ENCODE measurements at places on chromosomes 12 and 14. TPM values are rescaled to one million over a fixed set of nuclear protein-coding genes. Genes with fewer than 3 reads are reported as not detected.
A peak's percentile ranks its signal among the peaks of the same experiment; 100 is the strongest.

- DNase-seq = peak; percentile 76
Measured at GRCh38 chr14:24674204-24674970, 40.4 kb upstream of the GZMB start.

MAP3K12 gene
- 22.9 TPM for total RNA-seq

GRCh38 chr14:90547968-90548367 lies 151.1 kb downstream of the CALM1 start:
- DNase-seq = no peak

DNA sequence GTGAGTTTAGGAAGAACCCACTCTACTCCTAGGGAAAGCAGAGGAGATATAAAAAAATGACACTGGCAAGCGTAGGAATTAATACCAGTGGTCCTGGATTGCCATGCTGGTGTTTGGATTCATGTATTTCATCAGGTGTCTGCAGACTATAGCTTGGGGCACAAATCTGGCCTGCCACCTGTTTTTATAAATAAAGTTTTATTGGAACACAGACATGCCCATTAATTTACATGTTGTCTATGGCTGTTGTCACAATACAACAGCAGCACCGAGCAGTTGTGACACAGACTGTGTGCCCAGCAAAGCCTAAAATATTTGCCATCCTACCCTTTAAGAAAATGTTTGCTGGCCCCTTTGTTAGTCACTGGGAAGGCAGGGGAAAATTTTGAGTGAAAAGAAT lies 553.2 kb downstream of the VRK1 start:
- no peak for DNase-seq

TAS2R42 gene
- total RNA-seq = not detected

DNA sequence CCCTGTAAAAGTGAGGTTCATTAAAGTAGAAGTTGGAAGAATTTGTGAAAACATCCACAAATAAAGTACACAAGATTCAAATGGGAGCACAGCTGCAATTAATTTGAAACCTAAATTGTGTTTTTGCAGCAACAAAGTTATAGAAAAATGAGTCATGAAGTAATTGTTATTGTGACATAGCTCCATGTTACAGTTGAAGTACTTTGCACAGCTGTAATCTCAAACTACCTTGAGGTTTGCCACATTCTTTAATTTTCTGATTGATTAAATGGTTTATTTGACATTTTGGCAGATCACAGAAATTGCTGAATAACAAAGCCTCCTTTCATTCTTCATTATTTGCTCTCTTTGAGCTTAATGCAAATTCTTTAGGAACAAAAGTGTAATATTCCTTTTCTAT lies 111.3 kb downstream of the RMST start:
- no peak for DNase-seq

NYNRIN gene
- total RNA-seq = 0.21 TPM

- no peak for DNase-seq
Measured at GRCh38 chr14:74271365-74271764, 31.4 kb downstream of the ABCD4 start.

- DNase-seq = no peak
Measured at GRCh38 chr14:96221109-96221650, 16.5 kb downstream of the BDKRB2 start.

- DNase-seq = no peak
Measured at GRCh38 chr14:54944737-54945391, 42.2 kb upstream of the GCH1 start.

DNA sequence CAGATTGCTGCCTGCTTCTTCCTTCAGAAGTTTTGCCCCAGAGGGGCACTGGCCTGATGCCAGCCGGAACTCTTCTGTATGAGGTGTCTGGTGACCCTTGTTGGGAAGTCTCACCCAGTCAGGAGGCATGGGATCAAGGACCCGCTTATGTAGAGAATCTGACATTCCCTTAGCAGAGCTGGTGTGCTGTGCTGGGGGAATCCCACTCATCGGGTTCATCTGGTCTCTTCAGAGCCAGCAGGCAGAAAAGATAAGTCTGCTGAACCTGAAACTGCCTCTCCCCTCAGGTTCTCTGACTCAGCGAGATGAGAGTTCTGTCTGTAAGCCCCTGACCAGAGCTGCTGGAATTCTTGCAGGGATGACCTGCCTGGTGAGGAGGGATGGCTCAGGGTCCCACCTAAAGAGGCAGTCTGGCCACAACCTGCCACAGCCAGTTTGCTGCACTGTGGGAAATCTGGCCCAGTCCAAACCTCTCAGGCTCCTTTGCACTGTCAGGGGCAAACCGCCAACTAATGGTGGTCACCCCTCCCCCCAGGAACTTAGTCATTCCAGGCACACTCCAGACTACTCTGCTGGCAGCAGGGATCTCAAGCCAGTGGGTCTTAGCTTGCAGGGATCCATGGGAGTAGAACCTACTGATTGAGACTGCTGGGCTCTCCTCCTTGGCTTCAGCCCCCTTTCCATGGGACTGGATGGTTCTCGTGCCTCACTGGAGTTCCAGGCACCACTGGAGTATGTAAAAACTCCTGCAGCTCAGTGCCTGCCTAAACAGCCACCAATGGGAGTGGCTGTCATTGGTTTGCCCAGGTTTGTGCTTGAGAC lies 4.1 kb downstream of the CLEC2D start:
- peak; percentile 81 for DNase-seq

GRCh38 chr12:30010071-30011052 lies 226.6 kb upstream of the TMTC1 start:
- DNase-seq = no peak

KRT75 gene
- not detected for total RNA-seq

GRCh38 chr12:62164036-62164435 lies 96.2 kb upstream of the USP15 start:
- DNase-seq = no peak

DNA sequence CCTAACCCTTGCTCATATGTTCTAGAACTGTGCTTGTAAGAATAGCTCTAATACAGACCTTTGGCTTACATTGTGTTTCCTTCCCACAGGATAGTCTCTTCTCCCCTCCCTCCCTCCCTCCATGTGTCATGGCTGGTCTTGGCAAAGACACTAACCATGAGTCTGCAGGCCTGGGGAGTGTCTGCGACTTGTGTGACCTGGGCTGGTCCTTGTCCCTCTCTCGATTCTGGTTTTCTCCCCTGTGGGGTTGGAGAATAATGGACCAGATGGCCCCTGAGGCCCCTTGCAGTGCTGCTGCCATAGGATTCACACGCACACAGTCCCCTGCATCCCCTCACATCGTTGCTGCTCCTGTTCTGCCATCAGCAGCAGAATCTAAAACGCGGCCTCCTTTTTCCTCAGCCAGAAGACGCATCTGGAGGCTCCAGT lies 30.3 kb downstream of the DEGS2 start:
- DNase-seq = no peak

DNA sequence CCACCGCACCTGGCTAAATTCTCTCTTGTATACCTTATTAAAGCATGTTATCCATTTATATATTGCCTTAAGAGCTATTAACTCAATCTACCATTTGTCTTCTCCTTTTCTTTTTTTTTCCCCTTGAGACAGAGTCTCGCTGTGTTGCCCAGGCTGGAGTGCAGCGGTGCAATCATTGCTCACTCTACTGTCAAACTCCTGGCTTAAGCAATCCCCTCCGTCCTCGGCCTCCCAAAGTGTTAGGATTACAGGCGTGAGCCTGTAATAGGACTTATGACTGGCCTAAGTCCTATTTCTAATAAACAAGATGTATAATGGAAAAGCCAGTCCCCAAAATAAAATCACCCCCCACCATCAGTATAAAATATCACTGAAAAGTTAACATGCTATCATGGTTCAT lies 14.4 kb downstream of the SNX6 start:
- DNase-seq = no peak

CD163L1 gene
- total RNA-seq = not detected

ATG14 gene
- 4.6 TPM for total RNA-seq

DNA sequence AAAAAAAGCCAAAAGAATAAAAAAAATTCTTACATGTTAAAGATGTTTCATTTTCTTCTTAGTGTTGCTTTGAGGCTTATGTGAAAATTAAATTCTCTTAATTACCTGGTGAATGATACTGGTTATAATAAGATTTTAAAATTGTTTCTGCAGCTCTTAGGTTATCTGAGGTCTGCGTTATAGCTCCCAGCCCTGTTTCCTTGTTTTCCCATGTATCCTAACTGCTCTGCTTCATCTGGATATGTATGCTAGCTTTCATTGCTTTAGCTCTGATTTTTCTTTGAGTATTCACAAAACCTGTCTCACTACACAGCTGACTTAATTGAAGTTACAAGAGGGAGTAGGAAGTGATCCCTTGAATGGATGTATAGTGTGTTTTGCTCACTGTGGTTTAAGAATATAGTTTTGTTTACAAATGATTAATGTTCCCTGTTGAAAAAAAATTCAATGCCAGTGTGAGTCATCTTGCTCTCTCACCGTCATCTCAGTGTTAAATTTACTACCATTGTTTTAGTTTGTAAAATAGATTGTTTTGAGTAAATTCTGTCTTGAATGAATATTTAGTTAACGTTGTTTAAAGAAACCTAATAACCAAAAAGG lies 26.8 kb downstream of the CPSF6 start:
- DNase-seq = no peak

DNA sequence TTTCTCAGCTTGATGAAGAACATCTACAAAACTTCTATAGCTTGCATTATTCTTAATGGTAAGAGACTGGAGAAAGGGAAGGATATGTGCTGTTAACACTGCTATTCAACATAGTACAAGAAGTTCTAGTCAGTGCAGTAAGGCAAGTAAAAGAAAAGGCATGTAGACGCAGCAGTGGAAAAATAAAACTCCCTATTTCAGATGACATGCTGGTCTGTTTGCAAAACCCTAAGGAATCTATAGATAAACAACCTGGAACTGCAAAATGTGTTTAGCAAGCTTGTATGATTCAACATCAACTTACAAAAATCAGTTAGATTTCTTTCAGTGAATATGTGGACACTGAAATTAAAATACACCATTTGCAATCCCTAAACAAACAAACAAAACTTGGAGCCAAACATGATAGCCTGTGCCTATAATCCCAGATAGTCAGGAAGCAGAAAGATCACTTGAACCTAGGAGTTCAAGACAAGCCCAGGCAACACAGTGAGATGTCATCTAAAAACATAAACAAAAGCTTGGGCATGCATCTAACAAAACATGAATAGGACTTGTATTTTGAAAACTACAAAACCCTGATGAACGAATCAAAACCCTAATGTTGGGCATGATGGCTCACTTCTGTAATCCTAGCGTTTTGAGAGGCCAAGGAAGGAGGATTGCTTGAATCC lies 293.6 kb upstream of the RGS6 start:
- DNase-seq = no peak

PELI2 gene
- 0.57 TPM for total RNA-seq

BEGAIN gene
- total RNA-seq = 0.70 TPM

GRCh38 chr14:99675382-99675835 lies 8.7 kb upstream of the CYP46A1 start:
- DNase-seq = no peak

GRCh38 chr12:124604264-124604680 lies 36.9 kb upstream of the NCOR2 start:
- DNase-seq = no peak

DTX1 gene
- total RNA-seq = not detected

TMPRSS12 gene
- total RNA-seq = not detected

- DNase-seq = no peak
Measured at GRCh38 chr14:59582161-59582560, 5.5 kb upstream of the CCDC175 start.

DNA sequence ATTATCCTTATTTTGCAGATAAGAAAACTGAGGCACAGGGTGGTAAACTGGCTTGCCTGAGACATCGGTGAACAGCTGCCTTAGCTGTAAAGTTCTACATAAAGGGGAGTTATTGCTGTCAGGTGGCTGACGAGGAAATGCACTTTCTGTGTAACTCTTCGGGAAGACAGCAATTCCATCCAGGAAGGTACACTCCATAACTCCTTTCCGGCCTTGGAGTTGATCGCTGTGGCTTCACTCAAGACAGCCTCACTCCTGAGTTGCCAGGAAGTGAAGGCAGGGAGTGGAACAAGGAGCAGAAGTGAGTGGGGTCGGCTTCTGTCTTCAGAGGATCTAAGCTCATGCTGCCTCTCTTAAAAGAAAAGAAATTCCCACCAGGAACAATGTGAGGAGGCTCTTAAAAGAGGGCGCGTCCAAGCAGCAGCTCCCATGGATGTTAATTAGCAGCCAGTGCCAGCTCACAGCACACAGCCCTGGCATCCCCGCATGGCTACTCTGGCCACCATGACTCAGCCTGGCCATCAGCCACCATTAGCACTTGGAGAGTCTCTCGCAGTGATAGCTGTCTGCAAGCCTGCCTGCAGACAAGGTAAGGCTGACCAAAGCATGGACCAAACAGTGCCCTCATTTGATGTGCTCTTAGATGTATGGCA lies 60.3 kb downstream of the NUAK1 start:
- no peak for DNase-seq

DEPDC4 gene
- 1.6 TPM for total RNA-seq

VIPAS39 gene
- 19.3 TPM for total RNA-seq

- DNase-seq = no peak
Measured at GRCh38 chr14:101790232-101790631, 28.7 kb downstream of the PPP2R5C start.

DNA sequence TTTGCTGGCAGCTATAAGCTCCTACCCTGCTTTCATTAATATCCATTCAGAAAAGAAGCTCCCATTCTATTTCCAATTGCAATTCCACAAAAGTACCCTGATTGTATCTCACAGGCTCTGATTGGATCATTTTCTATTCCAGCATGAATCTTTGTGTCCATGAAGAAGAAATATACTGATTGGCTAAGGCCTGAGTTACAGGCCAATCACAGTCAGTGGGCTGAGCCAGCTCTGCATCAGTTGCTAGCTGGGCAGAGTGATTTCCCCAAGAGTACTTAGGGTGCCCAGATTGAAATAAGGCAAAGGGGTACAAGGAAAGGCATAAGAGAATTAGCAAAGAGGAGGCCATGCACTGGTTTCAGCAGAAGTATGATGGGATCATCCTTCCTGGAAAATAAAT lies 14.4 kb downstream of the ART4 start:
- no peak for DNase-seq

GRCh38 chr14:63800651-63801375 lies 52.0 kb upstream of the SYNE2 start:
- DNase-seq = no peak

CLMN gene
- total RNA-seq = 1.6 TPM

SDSL gene
- 0.39 TPM for total RNA-seq

SCAF11 gene
- total RNA-seq = 134 TPM

DNA sequence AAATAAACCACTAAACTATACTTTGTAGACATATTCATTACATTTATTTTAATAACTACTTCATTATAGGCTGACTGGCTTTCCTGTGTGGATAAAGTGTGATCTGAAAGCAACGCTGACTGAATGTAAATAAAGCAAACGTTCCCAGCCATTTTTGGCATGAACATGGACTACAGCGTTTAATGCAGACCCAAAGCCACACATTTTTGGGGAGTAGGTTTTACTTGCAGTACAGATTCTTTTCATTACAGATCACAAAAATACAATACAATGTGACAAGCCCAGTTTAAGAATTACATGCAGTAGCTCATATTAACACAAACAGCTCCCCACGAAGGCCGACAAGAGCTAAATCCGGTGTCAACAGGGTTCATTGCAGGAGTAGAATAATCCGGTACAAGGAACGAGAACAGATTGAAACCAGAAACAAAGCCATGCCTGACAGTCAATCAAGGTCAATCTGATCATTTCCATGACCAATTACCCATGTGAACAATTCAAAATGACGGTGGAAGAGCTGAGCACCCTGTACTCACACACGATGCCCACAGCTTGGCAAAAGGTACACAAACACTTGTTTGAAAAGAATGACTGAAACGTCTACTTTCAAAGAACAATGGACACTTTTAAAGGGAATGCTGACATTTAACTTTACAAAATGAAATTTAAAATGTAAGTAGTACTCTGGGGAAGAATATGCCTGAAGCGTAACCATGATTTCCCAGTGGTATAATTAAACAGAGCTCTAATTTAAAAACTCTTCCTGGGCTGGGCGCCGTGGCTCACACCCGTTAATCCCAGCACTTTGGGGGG lies 5.3 kb downstream of the BAG5 start:
- DNase-seq = no peak
